Stimulated activated CD8-positive, alpha-beta memory T cell treated with anti-CD3 and anti-CD28 coated beads, Interleukin-4, amount 100 ng/mL, for 1 hour (primary cell): ENCODE measurements at places on chromosomes 4 and X.

GRCh38 chr4:153499005-153499404, 32.8 kb downstream of the TMEM131L start:
- no peak for DNase-seq

- no peak for DNase-seq
Measured at GRCh38 chr4:40032785-40033184, 23.9 kb upstream of the N4BP2 start.

DNA sequence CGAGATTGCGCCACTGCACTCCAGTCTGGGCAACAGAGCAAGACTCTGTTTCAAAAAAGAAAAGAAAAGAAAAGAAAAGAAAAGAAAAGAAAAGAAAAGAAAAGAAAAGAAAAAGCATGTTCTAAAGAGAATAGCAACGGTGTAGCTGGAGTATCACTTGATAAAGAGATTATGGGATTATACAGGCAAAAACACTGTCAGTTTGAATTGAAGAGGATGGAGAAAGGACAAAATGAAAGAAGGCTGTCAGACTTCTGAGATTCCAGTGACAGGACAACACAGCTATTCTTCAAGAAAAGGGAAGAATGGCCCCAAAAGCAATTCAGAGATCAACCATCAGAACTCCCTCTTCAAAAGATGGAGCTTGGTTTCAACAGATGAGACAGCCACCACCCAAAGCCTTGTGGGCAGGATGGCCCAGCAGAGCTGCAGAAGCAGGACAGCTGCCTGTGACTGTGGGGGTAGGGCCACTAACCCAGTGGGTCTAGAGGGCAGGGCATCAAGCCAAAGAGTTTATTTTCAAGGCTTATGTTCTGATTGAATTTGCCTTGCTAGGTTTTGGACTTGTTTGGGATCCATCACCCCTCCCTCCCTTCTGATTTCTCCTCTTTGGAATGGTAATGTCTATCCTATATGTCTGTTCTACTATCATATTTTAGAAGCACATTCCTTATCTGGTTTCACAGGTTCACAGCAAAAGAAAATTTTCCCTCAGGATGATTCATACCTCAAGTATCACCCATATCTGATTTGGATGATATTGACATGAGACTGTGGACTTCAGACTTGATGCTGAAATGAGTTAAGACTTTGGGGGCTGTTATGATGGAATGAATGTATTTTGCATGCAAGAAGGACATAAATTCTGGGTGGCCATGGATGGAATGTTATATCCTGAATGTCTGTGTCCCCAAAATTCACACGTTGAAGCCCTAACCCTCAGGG, 17.5 kb downstream of the RFC1 start:
- no peak for DNase-seq

DNA sequence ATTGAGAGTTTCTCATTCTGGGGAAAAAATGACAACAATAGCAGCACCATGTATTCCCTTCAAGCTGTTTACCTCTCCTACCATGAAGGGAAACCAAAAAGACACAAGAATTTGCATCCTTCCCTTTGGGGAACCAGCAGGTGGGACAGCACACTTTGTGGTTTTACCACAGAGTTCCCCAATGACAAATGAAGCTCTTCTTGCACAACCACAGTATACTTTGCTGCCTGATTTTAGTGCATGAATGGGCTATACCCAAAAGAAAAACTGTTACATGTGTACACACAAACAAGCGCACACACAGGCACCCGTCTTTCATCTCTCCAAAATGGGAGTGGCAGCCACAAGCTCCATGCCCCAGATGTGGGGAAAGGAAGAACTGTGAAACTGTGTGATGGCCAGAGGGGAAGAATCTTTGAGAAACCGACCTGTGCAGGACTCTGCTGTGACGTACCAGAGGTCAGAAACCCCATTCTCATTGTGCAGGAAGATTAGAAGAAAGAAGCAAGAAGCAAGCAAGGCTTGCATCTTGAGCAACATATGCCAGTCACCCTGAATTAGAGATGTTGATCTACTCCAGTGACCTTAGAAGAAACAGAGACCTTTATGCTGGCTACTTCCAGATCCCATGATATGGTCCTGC, 2.7 kb upstream of the MAML3 start:
- no peak for DNase-seq

DNA sequence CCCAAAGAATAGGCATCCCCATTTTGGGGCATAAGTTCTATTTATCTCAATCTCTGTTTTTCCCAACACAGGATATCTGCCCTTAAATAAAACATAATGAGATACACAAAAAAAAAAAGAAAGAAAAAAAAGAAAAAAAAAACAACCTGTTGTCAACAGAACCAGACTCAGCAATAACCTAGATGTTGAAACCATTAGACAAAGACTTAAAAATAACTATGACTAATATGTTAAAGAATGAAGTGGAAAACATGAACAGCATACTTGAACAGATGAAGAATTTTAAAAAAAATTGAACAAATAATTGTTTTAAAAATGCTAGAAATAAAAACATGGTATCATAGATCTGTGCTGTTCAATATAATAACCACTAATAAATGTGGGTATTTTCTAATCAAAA, 93.4 kb upstream of the RXFP1 start:
- no peak for DNase-seq

DNA sequence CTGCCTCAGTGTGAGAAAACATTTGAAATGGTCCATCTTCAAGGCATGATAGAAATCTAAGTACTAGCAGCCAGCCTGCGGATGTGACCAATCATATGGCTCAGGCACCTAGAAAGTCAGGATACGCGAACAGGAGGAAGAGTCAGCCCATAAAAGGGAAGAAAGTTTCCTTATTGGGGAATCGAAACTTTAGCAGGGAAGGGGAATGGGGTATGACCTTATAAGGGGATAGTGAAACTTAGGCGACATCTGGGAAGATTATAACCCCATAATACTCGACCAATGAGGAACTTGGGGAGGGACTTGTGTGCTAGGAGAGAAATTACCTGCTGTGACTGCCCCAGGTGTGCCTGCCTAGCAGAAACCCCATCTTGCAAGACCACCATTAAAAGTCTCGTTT, 26.2 kb upstream of the PYURF start:
- no peak for DNase-seq

GRCh38 chrX:68852046-68852445, 23.2 kb downstream of the EFNB1 start:
- DNase-seq = no peak

- no peak for DNase-seq
Measured at GRCh38 chr4:19580095-19580494, 671.6 kb upstream of the SLIT2 start.

DNA sequence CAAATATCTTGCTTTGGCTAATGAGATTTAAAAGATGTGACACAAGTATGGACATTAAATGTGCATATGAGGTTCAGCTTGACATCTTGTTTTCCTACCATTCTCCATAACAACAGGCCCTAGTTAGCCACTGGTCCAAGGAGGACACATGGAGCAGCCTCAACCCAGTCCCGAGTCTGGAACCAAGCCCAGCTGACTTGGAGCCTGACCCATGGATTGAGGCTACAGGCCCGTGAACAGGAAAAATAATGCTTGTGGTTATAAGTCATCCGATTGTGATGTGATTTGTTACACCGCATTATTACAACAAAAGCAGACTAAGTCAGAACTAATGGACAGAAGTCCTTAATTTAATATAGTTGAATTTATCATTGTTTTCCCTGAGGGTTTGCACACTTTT, 123.2 kb upstream of the BANK1 start:
- no peak for DNase-seq

DNA sequence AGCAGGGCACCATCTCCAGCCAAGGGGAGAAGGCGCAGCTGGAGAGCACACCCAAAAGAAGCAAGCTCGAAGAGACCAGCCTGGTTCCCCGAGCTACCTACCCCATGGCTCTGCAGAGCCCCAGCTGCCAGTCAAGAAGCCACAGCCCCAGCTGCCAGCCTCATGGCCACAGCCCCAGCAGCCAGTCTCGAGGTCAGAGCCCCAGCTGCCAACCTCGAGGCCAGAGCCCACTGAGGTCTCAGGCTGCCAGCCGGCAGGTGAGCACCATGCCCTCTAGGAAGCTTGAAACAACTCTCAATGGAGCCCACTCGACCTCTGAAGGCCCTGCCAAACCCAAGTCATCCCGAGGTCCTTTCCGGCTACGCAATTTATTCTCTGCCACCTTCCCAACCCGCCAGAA, 27.0 kb upstream of the PRPS1 start:
- DNase-seq = no peak

DNA sequence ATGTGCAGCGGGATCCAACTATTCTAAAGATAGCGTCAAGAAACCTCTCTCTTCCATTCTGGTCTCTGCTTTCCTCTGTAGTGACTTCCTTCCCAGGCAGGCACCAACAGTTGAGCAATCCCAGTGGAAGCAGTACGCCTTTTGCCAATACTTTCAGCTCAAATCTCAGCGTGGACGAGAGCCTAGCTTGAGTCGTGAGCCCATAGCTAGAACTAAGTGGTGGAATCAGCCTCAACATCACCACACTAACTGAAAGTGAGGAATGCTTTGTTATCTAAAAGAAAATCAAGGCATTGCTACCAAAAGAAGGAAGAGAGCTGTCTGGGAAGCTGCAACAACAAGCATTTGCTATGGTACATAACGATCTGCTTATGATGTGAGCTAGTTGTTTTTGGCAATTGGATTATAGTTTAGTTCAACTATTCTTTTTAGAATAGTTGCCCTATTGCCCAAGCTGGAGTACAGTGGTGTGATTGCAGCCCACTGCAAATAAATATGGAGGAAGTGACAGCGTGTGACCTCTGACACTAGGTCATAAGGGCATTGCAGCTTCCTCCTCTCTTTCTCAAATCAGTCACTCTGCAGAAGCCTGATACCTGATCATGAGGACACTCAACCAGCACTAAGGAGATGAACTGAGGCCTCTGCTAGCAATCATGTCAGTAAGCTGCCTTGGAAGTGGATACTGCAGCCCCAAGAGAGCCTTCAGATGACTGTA, 24.7 kb upstream of the FRYL start:
- no peak for DNase-seq

DNA sequence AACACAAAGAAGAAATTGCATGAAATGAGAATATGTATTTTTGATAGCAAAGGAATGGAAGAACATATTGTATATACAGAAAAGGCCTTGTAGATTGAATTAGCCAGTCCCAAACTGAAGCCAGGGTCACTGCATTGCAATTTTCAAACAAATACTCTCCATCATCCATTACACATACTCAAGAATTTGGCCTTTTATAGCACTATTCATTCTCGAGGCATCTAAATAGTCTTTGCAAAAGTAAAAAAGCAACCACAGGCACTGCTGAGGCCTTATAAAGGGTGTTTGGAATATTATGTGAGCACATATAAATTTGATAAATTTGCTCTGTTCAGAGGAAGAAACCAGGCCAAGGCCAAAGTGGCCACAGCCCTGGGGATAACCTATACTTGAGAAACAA, 123.0 kb downstream of the ZNF827 start:
- DNase-seq = no peak

DNA sequence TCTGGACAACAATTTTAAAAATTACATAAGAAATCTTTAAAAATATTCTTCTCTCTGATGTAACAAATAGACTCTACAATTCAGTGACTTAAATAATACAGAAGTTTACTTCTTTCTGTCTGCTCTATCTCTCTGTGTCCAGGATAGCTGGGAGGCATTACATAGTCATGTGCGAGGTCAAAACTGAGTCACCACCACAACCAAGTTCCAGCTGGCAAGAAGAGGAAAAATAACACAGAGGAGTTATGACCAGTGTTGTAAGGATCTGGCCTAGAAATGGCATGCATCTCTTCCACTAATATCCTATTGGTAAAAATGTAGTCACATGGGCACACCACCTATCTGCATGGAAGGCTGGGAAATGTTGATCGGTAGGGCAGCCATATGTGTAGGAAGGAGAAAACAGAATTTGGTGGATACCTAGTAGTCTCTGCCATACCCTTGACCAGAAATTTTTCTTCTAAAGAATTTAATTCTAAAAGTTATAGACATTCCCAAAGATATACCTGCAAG, 39.4 kb upstream of the WDFY3 start:
- no peak for DNase-seq
